Activated CD8-positive, alpha-beta memory T cell treated with anti-CD3 and anti-CD28 coated beads, Interleukin-2, amount 10 ng/mL, durations not matched to agents 7 days and 5 days (primary cell): ENCODE measurements at places on chromosomes 16 and 17. TPM values are rescaled to one million over a fixed set of nuclear protein-coding genes. Genes with fewer than 3 reads are reported as not detected.

DNA sequence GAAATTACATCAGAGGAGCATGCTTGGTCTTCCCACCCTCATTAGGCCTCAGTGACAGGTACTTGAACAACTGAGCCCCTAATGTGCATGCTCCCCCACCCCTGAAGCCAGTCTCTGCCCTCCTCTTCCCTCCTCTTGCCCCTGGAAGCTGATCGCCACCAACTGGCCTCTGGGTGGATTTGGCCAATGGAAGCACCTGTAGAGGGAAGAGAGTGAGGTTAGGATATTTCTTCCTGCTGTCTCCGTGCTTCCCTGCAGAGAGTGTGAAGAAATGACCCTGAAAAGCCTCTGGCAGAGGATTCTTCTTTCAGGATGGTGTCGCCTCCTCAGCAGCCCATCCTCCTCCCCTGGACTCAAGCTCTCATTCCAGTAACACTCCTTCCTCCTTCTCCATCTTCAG, 5.9 kb upstream of the CBLN1 start:
- peaks cover 34% of the 10 kb centered on the region for H3K27me3 ChIP-seq
- no peak for DNase-seq
- H3K4me1 ChIP-seq: peaks cover 4% of the 10 kb centered on the region

The SLC16A11 gene
- 1.3 TPM for total RNA-seq

- H3K36me3 ChIP-seq: peaks cover 2% of the 10 kb centered on the region
- no peak overlapping the region for H3K4me3 ChIP-seq
- peaks cover 17% of the 10 kb centered on the region for H3K27me3 ChIP-seq
- no peak overlapping the region for H3K27ac ChIP-seq
Observed at GRCh38 chr16:82067804-82068325, 32.8 kb downstream of the HSD17B2 start.

DNA sequence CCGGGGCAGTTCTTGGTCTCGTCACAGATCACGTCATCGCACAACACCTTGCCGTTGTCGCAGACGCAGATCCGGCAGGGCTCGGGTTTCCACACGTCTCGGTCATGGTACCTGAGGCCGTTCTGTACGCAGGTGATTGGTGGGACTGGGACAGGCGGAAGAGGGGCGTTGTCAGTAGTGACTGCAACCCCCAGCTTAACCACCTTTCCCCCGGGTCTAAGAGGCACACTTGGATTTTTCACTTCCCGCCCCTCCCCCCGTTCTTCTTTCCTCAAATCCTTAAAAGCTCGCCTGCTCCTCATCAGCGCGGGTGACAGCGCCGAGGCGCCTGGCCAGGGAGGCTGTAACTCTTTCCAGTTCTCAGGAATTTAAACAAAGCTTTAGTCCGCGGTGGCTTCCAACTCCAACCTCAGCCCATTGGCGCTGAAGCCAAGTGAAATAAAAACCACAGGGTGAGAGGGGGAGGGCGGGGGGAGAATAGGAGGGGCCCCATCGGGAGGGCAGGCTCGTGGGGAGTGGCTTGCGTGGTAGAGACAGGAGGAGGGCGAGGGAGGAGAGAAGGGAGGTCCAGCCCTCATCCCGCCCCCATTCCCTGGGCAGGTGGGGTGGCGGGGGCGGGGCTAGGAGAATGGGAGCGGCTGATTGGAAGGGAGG, 1.5 kb downstream of the COL1A1 start:
- peaks cover 51% of the 10 kb centered on the region for H3K27me3 ChIP-seq
- H3K4me3 ChIP-seq: peak overlapping the region; percentile 61
- H3K36me3 ChIP-seq: no peaks in the 10 kb centered on the region
- H3K4me1 ChIP-seq: peaks cover 13% of the 10 kb centered on the region
- no peak overlapping the region for H3K27ac ChIP-seq

The FOXC2 gene
- total RNA-seq: not detected

- peaks cover 2% of the 10 kb centered on the region for H3K27me3 ChIP-seq
- no peak overlapping the region for H3K4me3 ChIP-seq
- peaks cover 11% of the 10 kb centered on the region for H3K36me3 ChIP-seq
- no peak overlapping the region for H3K27ac ChIP-seq
- no peak for DNase-seq
Observed at GRCh38 chr17:2044263-2044894, 2.6 kb downstream of the OVCA2 start.

The KRT9 gene
- total RNA-seq: not detected

DNA sequence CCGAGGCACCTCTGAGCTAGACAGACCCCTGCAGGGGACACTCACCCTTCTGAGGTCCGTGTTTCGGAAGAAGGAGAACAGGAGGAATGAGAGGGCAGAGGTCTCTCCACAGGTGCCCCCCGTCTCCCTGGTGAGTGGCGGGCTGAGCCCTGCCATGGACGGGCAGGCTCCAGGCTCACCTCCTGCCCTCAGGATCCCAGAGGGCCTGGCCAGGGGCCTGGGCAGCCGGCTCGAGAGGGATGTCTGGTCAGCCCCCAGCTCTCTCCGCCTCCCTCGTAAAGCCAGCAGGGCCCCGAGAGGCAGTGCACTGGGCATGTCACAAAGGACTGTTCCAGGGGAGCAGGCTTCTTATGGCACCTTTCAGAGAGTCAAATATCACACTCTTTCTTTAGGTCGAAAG, 62.8 kb downstream of the DHRS7C start:
- no peaks in the 10 kb centered on the region for H3K4me1 ChIP-seq
- peaks cover 13% of the 10 kb centered on the region for H3K27me3 ChIP-seq
- no peaks in the 10 kb centered on the region for H3K36me3 ChIP-seq
- no peak overlapping the region for H3K4me3 ChIP-seq
- no peak for DNase-seq

The EMP2 gene
- total RNA-seq: not detected

GRCh38 chr17:8948462-8948861, 17.0 kb downstream of the PIK3R5 start:
- H3K4me1 ChIP-seq: peaks cover 76% of the 10 kb centered on the region
- H3K27ac ChIP-seq: peak overlapping the region; percentile 83
- H3K4me3 ChIP-seq: peak overlapping the region; percentile 69
- H3K27me3 ChIP-seq: no peaks in the 10 kb centered on the region
- DNase-seq: no peak

DNA sequence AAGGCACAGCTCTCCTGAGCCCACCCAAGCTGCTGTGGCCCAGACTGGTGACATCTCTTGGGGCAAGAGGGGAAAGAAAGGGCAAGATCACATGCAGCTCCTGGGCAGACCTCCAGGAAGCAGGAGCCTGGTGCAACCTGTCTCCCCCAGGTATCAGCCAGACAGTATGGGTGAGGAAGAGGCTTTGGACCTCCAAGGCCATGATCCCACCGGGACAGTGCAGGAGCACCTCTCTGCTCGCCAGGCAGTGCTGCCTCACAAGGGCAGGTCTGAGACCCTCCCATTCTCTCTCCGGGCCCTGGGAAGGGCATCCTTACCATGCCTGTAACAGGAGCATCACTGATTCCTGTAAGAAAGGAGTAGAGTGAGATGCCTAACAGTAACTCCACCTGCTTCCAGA, 25.6 kb upstream of the COG7 start:
- H3K4me1 ChIP-seq: peaks cover 9% of the 10 kb centered on the region
- H3K4me3 ChIP-seq: no peak overlapping the region
- H3K36me3 ChIP-seq: peaks cover 51% of the 10 kb centered on the region
- no peaks in the 10 kb centered on the region for H3K27me3 ChIP-seq
- no peak overlapping the region for H3K27ac ChIP-seq

DNA sequence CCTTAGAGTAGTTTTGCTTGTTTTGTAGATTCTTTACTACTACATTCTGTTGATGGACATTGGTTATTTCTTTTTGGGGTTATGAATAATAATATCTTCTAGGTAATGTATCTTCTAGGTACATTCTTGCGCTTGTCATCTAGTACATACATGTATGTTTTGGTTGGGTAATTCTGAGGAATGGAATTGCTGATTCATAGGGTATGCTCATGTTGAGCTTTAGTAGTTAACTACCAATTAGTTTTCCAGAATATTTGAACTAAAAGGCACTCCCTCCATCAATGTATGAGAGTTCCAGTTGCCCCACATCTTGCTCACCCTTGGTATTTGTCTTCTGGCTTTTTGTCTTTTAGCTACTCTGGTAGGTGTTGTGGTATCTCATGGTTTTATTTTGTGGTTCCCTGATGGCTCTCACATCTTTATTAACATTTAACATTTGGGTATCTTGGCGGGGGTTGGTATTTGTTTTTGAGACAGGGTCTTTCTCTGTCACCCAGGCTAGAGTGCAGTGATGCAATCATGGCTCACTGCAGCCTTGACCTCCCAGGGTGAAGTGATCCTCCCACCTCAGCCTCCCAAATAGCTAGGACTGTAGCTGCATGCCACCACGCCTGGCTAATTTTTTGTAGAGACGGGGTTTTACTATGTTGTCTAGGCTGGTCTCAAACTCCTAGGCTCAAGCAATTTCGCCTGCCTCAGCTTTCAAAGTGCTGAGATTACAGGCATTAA, 47.1 kb downstream of the SLC6A4 start:
- H3K4me3 ChIP-seq: no peak overlapping the region
- H3K27ac ChIP-seq: no peak overlapping the region
- no peaks in the 10 kb centered on the region for H3K4me1 ChIP-seq
- peaks cover 15% of the 10 kb centered on the region for H3K27me3 ChIP-seq
- no peak for DNase-seq
- H3K36me3 ChIP-seq: peaks cover 24% of the 10 kb centered on the region

- H3K27ac ChIP-seq: no peak overlapping the region
- peaks cover 71% of the 10 kb centered on the region for H3K27me3 ChIP-seq
- no peak overlapping the region for H3K4me3 ChIP-seq
- peaks cover 7% of the 10 kb centered on the region for H3K4me1 ChIP-seq
- H3K36me3 ChIP-seq: no peaks in the 10 kb centered on the region
- no peak for DNase-seq
Observed at GRCh38 chr17:50631195-50631907, 3.3 kb upstream of the ABCC3 start.

The C16orf46 gene
- total RNA-seq: not detected

- H3K4me1 ChIP-seq: no peaks in the 10 kb centered on the region
- H3K27ac ChIP-seq: no peak overlapping the region
- DNase-seq: no peak
- H3K4me3 ChIP-seq: no peak overlapping the region
Observed at GRCh38 chr16:10153985-10154384, 28.2 kb downstream of the GRIN2A start.
